ENCODE measurements at places on chromosomes 7 and 10.

DNA sequence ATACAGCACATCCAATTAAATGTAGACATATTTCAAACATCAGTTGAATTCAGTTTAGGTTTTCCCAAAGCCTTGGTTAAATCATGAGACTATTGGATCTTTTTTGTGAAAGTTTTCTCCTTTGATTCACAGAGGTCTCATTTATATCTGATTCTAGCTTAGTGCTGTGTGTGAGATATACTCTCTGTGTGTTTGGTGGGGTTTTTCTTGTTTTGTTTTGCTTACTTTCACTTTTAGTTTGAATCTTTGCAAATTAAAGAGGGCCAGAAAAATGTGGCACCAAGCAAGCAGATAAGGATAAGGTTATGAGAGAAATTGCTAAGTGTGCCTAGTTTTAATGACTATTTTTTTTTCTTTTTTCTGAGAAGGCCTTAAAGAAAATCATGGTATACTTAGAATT lies 12.6 kb upstream of the OR6B1 start:
- no peak for DNase-seq

GRCh38 chr7:155831807-155832524 lies 19.7 kb upstream of the SHH start:
- no peak for DNase-seq

DNA sequence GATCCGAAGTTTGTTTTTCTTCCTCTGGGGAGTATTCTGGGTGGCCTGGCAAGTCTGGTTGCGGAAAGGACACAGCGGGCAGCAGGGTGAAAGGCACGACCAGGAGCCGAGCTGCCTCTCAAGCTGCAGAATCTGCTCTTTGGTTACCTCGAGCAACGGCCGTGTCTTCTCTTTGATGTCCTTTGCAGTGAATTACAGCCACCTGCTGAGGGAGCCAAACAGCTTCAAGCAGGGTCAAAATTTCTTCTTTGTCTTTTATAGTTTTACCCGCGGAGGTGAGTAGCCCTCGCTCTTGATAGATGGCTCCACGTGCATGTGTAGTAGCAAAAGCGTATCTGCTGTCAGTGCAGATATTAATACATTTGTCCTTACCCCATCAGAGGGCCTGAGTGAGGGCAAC lies 177.3 kb upstream of the MBL2 start:
- no peak for DNase-seq

GRCh38 chr7:17948526-17949238 lies 8.4 kb upstream of the SNX13 start:
- no peak for DNase-seq

DNA sequence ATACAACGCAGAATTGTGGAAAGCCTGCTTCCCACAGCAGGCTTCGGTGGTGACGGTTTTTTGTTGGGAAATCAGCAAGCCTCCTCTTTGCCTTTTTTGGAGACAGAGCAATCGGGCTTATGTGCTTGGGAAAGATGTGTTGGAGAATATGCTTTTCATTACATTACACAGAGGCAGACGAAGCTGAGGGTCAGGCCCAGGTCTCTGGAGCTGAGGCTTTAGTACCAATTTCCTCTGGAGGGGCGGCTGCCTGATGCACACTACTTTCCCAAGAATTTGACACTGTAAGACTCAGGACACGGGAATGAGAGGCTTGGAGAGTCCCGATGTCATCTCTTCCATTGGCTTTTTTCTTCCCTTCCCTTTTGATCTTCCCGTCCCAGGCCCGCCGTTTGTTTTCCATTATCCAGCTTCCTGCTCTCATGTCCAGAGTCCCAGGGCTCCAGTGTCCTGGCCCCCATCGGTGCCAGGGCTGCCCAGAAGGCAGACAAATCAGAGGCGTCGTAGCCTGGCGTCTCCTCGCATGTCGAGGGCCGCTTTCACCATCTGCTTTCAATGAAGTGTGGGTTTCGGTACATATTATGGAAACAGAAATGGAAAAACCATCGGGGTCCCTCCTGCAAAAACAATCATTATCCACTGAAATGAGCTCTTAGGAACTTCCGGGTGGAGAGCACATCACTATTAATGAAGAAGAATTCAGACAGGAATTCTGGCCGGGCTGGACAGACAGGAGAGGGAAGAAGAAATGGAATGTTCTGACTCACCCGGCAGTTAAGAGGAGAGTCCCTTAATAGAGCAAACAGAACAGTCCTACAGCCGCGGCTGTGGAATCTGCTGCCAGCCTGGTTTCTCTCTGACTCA lies 123.0 kb upstream of the JCAD start:
- DNase-seq, result no peak

GRCh38 chr10:67935223-67935622 lies 50.8 kb downstream of the SIRT1 start:
- DNase-seq, result no peak

DNA sequence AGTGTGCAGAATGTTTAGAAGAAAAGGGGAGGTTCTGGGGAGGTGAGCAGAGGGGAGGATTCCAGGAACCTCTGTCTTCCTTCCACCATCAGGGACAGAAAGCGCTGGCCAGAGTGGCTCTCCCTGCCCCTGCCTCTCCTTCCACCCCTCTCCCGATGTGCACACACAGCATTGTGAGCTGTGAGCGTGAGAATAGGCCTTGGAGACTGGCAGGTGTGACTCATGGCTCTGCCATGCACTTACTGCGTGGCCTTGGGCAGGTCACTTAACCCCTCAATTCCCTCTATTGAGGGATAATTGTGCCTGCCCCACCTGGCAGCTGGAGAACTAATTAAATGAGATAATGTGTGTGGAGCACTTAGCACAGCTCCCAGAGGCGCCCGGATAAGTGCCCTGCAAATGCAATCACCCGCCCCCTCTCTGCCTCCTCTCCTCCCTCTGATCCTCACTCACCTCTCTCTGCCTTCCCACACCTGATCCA lies 115.4 kb downstream of the ZMIZ1 start:
- DNase-seq, result no peak

GRCh38 chr7:98293746-98294145 lies 12.3 kb downstream of the BRI3 start:
- DNase-seq, result no peak

- DNase-seq, result no peak
These were observed 277.5 kb downstream of the PLXNA4 start for GRCh38 chr7:132298790-132299189.

DNA sequence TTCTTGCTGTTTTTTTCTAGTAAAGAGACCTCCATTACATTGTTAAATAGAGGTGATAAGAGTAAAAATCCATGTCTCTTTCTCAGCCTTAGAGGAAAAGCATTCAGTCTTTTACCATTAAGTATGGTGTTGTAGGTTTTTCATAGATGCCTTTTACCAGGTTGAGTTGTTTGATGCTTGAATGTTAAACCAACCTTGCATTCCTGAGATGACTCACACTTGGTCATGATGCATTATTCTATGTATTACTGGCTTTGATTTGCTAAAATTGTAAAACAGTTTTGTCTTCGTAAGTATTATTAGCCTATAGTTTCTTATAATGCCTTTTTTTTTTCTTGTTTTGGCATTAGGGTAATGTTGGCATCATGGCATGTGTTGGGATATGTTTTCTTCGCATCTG lies 90.0 kb downstream of the ANKRD61 start:
- no peak for DNase-seq

DNA sequence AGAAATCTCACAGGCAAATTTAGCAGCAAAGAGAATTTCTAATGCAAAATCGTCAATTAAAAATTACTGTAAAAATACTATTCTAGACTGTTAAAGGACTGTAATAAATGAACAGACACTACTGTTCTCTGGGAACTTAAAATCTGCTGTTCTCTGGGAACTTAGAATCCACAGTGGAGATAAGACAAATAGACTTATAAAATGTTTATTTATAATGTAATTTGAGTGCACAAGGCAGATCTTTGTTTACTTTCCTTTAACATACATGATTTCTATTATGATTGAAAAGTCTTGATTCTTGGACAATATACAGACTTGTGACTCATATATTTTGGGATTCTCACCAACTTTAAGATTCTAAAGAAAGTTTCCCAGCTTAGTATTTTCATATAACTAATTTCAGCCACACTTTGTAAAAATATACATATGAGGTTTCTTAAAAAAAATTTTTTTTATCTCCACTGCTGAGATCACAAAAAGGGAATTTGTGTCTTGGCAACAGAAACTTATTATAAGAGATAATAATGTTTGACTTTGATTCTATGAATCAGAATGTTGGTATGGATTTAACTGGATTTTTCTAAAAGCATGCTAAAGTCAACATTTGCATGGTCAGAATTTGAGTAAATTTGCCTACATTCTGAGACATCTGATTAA lies 166.3 kb upstream of the RHOBTB1 start:
- no peak for DNase-seq

GRCh38 chr10:96618653-96619052 lies 31.8 kb upstream of the TM9SF3 start:
- DNase-seq, result no peak

- DNase-seq, result no peak
These were observed 65.4 kb downstream of the ADRA2A start for GRCh38 chr10:111142092-111142768.

DNA sequence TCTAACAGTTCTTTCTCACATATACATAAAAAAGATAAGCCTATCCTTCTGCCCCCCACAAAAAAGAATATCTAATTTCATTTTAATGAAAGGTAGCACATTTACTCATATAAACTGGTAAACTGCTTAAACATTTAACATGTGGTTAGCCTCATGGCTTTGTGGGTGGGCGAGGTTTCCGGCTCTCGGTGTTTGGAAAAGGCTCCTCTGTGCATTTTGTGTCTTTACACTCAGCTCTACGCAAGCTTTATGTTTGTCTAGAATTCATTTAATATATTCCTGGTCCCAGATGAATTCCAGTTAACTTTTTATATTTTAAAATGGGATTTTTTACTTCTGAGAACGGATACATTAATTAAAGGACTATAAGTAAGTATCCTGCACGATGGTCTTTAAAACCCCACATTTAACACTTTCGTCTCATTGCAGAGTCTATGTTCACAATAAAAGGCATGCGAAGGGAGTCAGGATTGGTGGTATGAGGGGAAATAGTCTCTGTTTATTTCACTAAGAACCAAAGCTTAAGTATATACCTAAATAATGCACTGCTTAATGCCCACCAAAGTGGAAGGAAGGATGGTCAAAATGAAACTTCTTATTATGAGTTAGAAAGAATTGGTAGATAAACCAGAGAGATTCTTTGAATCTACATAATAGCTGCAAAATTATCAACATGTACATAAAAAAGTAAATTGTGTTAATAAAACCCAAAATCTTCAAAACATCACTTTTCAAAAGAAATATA lies 197.2 kb downstream of the CRPPA start:
- DNase-seq, result peak; percentile 10

GRCh38 chr10:122282253-122282671 lies 11.2 kb downstream of the BTBD16 start:
- no peak for DNase-seq

GRCh38 chr7:54111814-54112511 lies 430.2 kb upstream of the VSTM2A start:
- no peak for DNase-seq

- DNase-seq, result no peak
These were observed 20.5 kb upstream of the CEP41 start for GRCh38 chr7:130461272-130461671.

DNA sequence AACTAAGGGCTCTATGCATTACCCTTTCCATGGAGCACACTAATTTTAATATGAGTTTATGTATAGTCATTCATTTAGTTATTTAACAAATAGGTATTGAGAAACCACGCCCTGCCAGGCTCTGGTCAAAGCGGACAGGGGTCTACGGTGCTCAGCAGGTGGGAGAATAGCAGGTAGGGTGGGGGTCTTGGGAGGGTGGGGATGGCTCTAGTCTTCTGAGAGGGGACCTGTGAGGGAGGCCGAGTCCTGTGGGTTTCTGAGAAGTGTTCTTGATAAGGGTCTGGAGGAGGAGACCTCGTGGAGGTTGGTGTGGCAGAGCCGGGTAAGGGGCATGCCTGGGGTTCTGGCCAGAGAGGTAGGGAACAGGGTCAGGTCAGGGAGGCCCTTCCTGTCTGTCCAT lies 1.1 kb downstream of the WDFY4 start:
- no peak for DNase-seq

DNA sequence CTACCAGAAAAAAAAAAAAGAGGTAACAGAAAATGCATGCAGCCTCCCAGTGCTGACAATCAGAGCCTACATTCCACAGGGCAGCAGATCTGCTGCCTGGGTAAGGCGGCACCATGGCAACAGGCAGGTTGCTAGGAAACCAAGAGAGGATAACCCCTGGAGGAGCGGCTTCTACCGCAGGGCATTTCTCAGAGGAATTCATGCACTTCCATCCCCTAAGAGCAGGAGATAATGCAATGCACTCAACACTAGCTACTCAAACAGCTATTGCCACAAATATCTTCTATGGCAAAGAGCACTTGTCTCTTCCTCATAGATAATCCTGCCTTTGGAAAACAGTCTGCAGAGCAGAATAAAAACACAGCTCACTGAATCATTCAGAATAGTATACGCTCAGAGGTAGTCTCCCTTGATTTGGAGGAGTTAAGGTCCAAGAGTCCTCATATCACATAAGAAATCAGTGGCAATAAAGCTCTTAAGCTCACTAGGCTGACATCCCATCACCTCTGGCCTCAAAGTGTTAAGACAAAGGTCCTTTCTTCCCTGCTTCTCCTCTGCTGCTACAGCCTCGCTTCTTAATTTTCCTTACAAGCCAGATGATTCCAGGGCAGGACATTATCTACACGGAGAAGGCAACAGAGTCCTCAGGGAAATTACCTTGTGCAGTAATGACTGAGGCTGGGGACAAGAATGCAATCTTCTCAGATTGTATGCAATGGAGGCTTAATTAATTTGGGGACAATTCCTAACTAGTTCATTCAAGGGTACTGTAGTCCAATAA lies 10.7 kb downstream of the PSAP start:
- no peak for DNase-seq

DNA sequence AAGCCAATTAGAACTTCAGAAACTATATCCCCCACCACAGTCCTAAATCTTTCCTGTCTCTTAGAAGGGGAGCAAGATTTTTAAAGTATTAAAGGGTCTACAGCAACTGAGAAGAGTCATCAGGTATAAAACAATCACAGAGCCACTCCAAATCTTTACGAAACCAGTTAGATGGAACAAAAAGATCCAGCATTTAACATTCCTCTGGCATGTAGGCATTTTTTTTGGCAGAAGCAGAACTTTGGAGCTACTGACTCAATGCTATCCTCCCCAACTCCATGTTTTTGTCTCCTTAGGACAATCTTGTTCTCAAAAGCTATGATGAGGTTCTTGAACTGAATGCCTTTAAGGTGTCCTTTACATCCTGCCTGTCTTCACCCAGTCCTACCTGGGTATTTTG lies 333.3 kb downstream of the PRPF18 start:
- no peak for DNase-seq

GRCh38 chr7:92020636-92021035 lies 80.0 kb downstream of the AKAP9 start:
- DNase-seq, result no peak
